HuH-7 (cell line): ENCODE measurements at places on chromosomes 4 and X.
A peak's percentile ranks its signal among the peaks of the same experiment; 100 is the strongest.

DNA sequence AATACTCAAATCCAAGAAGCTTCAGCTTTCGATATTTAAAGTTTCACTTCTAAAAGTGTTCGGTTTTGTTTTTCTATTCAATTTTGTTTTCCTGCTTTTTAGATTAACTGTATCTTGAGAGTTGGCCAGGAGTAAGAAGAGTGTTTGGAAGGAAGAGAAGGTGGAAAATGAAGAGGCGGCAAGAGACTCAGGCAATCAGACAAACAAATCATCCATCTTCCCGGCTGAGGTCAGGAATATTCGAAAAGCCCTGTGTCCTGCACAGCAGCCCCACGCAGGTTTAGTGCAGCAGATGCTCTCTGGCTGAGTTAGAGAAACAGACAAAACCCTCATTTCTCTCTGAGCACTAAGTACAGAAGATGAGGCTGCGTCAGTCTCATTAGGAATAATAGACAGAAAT, 330.3 kb upstream of the NOCT start:
- no peak for DNase-seq

- DNase-seq = no peak
Measured at GRCh38 chr4:123443401-123444289, 47.0 kb downstream of the SPRY1 start.

DNA sequence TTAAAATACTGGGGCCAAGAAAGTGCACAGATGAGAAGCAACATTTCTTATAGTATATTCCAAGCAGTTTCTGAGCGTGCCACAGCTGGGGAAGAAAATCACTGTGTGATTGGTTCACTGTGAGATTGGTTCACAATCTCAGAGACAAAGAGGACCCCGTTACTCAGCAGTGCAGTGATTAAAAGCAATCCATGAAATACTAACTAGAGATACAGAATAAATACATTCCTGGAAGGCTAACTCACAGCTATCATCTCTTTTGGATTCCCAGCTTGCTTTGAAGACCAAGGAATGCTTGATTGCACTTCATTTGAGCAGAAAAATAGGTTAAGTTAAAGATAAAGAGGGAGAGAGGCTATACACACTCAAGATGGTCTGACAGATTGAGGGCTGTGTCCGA, 132.1 kb upstream of the RAPGEF2 start:
- no peak for DNase-seq

GRCh38 chrX:40120838-40121580, 23.3 kb upstream of the BCOR start:
- no peak for DNase-seq

- no peak for DNase-seq
Measured at GRCh38 chrX:103828529-103828928, 3.5 kb downstream of the RAB9B start.

GRCh38 chrX:508163-508562, 121.5 kb upstream of the PPP2R3B start:
- DNase-seq = no peak

- DNase-seq = no peak
Measured at GRCh38 chr4:13054420-13054970, 429.6 kb downstream of the RAB28 start.

GRCh38 chrX:139324756-139325155, 205.8 kb upstream of the F9 start:
- DNase-seq = no peak

DNA sequence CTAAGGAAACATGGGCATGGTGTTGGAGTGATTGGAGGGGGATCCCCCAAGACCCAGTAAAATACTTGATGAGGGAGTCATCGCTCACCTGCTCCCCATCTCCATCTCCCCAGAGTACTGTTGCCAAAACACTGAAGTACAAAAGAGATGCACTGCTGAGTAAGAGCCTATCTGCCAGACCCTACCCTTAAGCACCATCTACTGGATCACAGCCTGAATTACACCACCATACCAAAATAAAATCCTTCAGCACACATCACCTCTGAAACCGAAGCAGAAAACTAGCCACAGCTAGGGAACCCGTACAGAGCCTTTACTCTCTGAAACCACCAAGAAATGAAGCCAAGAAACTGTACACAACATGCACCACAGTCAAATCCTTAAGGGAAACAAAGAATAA, 466.3 kb upstream of the ACTRT1 start:
- peak; percentile 3 for DNase-seq

GRCh38 chrX:96483647-96484160, 200.9 kb upstream of the DIAPH2 start:
- DNase-seq = no peak

DNA sequence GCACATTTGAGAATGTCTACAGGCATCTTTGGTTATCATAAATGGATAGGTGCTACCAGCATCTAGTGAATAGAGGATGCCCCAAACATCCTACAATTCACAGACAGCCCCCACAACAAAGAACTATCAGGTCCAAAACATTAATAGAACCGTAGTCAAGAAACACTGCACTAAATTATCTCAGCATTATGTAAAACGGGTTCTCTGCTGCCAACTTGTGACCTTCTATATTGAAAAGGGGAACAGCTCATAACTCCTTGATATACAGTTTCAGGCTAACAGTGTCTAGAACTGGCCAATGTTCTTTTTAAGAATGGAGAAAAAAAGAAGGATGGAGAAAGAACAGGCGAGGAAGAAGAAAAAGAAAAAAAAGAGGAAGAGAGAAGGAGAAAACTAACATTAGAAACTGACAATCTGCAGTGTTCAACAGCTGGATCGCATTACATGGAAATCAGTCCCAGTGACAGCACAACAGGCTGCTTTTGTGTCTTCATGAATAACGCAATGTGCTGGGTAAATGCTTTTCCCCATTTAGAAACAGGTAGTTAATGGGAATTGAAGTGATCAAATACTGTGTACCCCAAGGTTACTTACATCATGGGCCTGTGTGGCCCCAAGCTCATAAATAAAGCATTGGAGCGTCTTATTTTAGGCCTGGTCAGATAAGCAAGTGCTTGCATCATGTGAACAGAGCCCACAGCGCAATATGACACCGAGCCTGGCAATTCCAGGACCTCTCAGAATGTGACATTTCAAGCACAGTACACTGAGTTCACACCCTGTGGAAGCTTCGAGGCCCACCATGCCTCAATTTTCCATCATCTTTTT, 339.5 kb downstream of the DHX15 start:
- no peak for DNase-seq

- DNase-seq = no peak
Measured at GRCh38 chrX:50618788-50619558, 148.3 kb upstream of the DGKK start.

DNA sequence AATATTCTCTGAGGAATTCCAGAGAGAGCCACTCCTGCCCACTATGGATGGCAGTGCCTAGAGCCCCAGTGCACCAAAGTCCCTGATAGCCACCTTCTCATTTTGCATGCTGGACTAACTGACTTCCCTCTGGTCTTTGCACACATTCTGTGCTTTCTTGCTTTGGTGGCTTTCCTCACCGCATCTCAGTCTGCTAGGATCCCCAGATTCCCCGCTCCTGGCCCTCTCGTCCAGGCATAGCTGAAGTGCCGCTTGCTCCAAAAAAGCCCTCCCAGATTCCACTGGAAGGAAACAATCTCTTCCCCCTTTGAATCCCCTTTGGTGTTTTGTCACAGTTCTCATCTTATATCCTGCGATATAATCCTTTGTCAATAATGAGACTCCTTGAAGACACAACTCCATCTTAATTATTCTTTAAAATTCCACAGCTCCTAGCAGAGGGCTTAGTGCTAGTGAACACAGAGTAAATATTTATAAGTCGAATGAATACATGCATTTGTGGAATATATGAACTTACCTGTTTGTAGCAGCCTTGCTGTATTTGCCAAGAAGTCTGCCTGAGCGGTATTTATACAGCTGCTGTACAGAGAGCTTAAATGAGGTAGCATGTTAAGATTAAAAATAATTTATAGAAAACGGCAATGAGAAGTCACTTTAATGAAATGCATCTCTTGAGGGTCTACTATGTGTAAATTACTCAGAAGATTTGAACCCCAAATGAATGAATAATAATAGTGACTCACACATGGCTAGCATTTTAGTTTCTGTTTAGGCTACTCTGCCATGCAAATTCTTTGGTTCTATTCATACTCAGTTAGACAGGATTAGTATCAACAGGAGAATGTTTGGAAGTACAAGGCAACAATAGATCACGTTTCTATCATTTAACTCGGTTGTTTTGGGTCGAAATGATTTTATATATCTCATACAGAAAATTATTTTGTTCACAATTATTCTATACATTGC, 421.9 kb upstream of the TENM3 start:
- DNase-seq = no peak

DNA sequence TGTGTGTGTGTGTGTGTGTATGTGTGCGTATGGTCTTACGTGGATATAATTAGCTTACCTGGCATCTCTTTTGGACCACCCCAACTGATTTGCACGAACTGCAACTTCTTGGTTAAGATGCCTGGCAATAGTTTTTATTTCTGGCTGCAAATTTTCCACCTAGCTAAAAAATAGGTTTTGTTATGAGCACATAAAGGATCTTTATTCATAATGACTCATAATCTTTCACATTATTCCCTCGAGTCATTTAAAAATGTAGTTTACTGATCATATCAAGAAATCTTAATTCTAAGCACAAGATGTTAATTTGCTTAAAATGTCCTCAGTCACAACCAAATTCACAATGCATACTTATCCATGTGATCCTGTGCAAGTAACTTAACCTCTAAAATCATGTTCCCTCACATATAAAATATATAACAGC, 1.5 kb downstream of the COX18 start:
- DNase-seq = no peak

DNA sequence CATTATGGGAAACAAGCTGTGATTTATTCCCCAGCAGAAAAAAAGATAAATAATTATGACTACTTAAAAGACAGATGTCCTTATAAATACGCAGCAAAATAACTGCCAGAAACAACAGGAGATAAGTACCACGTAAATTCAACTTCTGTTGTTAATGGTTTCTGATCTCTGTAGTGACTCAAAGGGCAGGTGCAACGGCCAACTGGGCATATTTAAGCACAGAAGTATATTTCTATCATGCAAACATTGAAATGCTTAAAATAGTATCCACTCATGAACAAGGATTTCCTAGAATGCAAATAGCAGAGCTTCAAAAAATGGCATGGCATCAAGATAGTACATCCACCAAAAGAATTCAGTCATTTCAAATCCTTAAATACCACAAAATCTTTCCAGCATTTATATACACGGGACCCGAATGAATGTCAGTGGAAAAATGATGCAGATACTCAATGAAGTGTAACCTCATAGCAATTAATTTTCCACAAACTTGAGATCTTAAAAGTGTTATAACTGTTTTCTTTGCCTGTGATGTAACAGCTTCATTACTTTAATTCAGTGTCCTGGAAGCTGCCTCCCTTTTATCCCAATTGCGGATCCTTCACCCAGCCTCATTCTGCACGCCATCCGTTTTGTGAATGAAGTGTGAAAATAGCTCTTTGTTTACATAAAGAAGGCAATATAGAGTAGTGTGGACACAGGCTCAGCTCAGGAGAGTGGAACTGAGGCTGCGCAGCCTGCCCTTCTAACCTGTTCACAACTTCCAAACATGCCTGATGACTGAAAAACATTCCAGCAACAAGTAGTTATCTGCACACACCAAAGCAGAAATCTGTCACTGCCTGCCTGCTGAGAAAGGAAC, 10.2 kb downstream of the PDGFC start:
- DNase-seq = no peak

DNA sequence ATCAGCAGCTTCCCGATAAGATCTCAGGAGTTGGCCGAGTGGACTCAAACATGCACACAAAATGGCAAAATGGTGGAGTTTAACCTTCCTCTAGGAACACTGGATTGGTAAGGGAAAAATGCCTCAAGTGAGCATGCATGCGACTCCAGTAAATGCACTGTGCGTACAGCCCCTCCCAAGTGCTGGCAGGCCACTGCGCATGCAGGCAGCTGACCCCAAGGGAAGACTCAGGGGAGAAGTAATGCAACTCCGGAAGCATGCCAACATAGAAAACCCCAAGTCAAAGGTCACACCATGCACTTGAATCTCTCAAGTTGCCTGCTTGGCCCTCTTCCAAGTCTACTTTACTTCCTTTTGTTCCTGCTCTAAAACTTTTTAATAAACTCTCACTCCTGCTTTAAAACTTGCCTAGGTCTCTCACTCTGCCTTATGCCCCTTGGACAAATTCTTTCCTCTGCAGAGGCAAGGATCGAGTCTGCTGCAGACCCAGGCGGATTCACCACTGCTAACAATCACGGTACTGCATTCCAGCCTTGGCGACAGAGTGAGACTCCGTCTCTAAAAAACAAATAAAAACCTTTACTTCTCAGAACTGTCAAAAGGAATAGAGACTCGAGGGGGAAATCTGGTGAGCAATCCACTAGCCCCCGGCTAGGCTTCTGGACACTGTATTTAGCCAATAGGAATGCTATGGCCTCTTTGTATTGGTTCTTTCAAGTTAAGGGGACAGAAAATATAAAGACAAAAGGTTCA, 33.5 kb downstream of the NYX start:
- DNase-seq = no peak

- no peak for DNase-seq
Measured at GRCh38 chrX:28850955-28851354, 263.7 kb downstream of the IL1RAPL1 start.

- no peak for DNase-seq
Measured at GRCh38 chr4:42123071-42123644, 29.3 kb downstream of the BEND4 start.

GRCh38 chr4:25913851-25914669, at the start of gene SMIM20:
SMIM20 (plus strand) TSS chr4:25914220; CDS start chr4:25914314, 94 bp downstream.
- DNase-seq = peak; percentile 99

GRCh38 chrX:99750721-99751120, 659.4 kb downstream of the PCDH19 start:
- DNase-seq = no peak

- no peak for DNase-seq
Measured at GRCh38 chrX:24229976-24230375, 80.4 kb downstream of the ZFX start.

GRCh38 chr4:189660722-189661360, 279.8 kb upstream of the FRG1 start:
- DNase-seq = no peak

DNA sequence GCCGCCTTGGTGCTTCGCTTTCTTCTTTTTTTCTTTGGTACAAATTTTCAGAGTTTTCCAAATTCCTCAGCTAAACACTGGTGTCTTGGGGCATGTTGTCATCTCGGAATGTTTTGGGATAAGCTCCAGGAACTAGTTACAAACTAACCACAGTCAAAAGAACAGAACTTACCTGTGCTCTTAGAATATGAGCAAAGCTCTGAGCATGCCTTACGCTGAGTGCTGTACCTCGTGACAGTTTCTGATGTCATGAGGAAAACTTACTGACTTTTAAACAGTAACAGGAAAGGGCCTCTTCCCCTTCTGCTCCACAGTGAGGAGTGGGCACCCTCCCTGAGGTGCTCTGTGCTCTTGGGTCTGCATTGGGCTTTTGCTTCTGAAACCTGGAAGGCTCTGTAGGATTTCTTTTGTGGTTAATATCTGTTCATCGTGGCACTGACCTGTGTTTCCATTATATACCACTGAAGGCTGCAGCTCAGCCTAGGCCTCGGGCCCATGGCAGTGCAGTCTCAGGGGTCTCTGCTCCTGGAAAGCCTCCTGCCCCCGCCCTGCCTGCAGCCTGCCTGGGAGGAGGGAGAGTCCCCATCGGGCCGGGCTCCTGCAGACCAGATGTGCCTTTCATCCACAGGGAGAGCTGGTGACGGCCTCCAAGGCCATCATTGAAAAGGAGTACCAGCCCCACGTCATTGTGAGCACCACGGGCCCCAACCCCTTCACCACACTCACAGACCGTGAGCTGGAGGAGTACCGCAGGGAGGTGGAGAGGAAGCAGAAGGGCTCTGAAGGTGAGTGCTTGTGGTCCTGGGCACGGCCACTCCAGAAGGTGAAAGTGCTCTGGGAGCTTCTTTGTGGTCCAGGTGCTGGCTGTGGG, 48.7 kb downstream of the NOP14 start:
- DNase-seq = no peak
